Myocyte (in vitro differentiated cells): ENCODE measurements at places on chromosomes 7 and 10. TPM values are rescaled to one million over a fixed set of nuclear protein-coding genes. Genes with fewer than 3 reads are reported as not detected.

DNA sequence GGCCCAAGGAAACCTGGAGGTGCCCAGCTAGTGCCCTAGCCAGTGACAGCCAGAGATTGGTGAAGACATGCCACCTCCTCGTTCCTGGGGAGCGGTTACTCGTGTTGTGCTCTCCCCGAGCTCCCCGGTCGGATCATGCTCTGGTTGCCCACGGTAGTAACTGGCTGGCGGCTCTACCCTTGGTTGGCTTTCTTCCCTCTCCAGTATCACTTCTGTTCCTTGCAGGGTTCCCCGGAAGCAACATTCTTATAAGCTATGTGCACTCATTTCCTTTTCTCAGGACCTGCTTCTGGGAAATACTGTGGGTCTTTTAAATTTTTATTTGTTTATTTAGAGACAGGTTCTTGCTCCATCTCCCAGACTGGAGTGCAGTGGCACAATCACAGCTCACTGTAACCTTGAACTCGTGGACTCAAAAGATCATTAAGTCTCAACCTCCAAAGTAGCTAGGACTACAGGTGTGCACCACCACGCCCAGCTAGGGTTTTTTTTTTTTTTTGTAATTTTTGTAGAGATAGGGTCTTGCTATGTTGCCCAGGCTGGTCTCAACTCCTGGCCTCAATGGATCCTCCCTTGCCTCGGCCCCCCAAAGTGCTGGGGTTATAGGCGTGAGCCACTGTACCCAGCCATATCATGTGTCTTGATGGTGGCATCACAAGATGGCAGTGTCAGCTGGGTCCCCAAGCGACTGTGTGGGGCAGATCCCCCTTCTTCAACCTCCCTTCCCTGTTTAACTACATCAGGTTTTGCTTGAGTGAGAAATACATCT, 6.9 kb upstream of the CALHM1 start:
- no peak for DNase-seq

DNA sequence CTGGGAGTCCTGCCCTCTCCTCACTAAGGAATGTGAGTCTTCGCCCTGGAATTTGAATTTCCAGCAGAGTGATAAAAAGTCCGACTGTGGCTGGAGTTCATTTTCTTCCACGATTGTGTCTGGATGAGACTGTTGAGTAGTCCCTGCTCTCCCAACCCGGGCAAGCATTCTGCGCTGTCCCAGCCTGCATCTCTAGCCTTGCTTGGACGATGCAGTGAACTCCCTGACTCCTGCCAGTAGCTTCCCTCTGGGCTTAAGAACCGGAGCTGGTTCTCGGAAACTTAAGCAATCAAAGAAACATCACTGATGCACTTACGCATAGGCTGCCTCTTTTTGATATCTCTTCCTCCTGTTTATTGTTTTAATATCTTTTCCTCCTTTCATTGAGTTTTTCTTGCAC, 116.0 kb upstream of the FZD8 start:
- no peak for DNase-seq

- DNase-seq, result no peak
These were observed 248.1 kb downstream of the ABCA13 start for GRCh38 chr7:48419401-48419800.

- no peak for DNase-seq
These were observed 184.4 kb downstream of the MDFIC start for GRCh38 chr7:115106316-115106715.

Gene PSD
- 0.10 and 0.32 TPM in 2 replicates for total RNA-seq

DNA sequence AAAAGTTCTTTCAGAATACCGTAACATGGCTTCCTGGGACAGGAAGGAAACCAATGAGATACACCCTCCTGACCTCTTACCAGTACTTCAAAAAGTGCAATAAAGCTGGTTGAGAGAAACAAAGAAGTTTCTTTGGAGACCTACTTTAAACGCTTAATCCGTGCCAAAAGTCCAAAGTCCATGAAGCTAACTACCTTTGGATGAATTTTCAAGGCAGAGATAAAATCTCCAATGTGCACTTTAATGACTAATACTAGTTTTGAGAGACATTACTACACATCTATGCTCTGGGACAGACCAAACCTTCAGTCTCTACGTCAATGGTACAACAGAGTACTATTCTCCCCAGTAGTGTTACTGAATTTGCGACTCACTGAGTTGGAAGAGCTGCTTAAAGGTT, 46.1 kb downstream of the UBE2H start:
- DNase-seq, result no peak

- DNase-seq, result no peak
These were observed 59.7 kb upstream of the AGMO start for GRCh38 chr7:15621468-15621867.

DNA sequence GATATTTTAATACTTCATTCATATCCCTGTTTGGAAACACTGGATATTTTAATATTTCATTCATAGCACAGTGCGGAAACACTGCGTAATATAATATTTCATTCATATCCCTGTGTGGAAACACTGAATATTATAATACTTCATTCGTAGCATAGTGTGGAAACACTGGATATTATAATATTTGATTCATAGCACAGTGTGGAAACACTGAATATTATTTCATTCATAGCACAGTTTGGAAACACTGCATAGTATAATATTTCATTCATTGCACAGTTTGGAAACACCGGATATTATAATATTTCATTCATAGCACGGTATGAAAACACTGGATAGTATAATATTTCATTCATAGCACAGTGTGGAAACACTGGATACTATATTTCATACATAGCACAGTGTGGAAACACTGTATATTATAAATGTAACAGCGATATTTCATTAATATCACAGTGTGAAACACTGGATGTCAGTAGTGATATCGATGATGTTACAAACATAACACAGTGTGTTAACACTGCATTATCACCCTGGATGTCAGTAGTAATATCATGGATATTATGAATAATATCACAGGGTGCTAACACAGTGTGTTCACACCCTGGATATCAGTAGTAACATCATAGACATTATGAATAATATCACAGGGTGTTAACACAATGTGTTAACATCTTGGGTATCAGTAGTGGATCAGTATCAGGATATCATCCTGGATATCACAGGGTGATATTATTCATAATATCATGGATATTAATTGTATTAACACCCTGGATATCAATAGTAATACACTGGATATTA, 2.9 kb upstream of the TMEM225B start:
- DNase-seq, result no peak
